ENCODE measurements at places on chromosomes 3 and 15. TPM values are rescaled to one million over a fixed set of nuclear protein-coding genes. Genes with fewer than 3 reads are reported as not detected.

The ACP3 gene
- total RNA-seq = 0.16 TPM

The ANKRD34C gene
- total RNA-seq = not detected

The SPATA12 gene
- total RNA-seq = not detected

The PLCH1 gene
- total RNA-seq = not detected

The ATP13A5 gene
- not detected for total RNA-seq

The CHCHD4 gene
- 37.6 TPM for total RNA-seq

The AADACL2 gene
- not detected for total RNA-seq

The USP3 gene
- 30.5 TPM for total RNA-seq

The ILDR1 gene
- 0.55 TPM for total RNA-seq

The CCDC54 gene
- total RNA-seq = not detected

The IQCH gene
- 2.4 TPM for total RNA-seq

The SLC15A2 gene
- total RNA-seq = 2.2 TPM

The LRRC28 gene
- total RNA-seq = 18.1 TPM

The ZIC4 gene
- not detected for total RNA-seq

The SLC27A2 gene
- not detected for total RNA-seq

The PPIB gene
- total RNA-seq = 789 TPM

The SCN11A gene
- not detected for total RNA-seq

The ZNF860 gene
- total RNA-seq = 3.7 TPM

The CCDC80 gene
- 10.3 TPM for total RNA-seq

The ADGRG7 gene
- not detected for total RNA-seq

The LZTFL1 gene
- total RNA-seq = 7.7 TPM

The GABPB1 gene
- 23.3 TPM for total RNA-seq

The FBXO40 gene
- not detected for total RNA-seq

The PYGO1 gene
- 0.55 TPM for total RNA-seq

The GOLGA8T gene
- total RNA-seq = not detected

The CACNA2D3 gene
- total RNA-seq = not detected

The P2RY13 gene
- not detected for total RNA-seq

The NMD3 gene
- 54.7 TPM for total RNA-seq

The MYO5C gene
- total RNA-seq = 0.46 TPM

The TICRR gene
- total RNA-seq = 3.9 TPM

The MESP2 gene
- total RNA-seq = 1.7 TPM

The MOBP gene
- total RNA-seq = not detected

The ECE2 gene
- total RNA-seq = not detected

The C3orf85 gene
- not detected for total RNA-seq

The CLDN11 gene
- 3.4 TPM for total RNA-seq

The CLEC3B gene
- total RNA-seq = not detected

The TUSC7 gene
- total RNA-seq = not detected

The ADAMTS17 gene
- 0.86 TPM for total RNA-seq

The MEIS2 gene
- 10.3 TPM for total RNA-seq

The PDE8A gene
- total RNA-seq = 13.9 TPM

The PARP9 gene
- total RNA-seq = 7.3 TPM

The CSTA gene
- total RNA-seq = 486 TPM

The PPP1R14D gene
- total RNA-seq = not detected

Measured in hair follicular keratinocyte (primary cell).